ENCODE measurements at places on chromosomes 6 and 20.
A peak's percentile ranks its signal among the peaks of the same experiment; 100 is the strongest.

DNA sequence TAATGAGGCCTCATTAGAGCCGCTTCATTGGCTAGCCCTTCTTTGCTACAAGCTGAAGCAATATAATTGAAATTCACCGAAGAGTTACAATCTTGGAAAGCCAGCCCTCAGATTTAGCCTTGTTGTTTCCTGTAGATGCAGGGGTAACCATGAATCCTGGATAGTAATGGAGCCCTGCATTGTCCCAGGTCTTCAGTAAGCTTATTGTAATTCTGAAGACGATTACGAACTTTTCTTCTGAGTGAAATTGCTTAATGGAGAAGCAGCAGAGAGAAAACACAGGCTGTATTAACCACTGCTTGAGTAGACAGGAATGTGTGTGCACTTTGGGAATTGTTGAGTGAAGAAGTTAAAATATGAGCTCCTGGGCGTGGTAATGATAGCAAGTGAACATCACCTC is 26.3 kb upstream of the NAA20 start:
- DNase-seq = no peak

DNA sequence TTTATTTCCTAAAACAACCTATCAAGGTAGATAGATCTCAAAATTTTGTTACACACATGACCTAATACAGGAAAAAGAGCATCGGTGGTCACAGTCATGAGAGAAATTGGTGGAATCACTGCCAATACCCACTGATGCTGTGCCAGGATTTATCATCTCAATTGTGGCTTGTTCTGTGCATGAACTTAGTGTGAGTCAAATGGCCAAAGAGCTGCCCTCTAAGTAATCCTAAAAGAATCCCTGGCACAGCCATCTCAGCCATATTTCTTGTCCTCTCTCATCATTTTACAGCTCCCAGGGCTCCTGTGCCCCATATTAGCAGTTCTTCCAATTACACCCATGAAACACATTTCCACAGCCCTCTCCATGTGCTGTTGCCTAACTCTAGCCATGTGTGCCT is 6.1 kb downstream of the GSTA5 start:
- no peak for DNase-seq

- DNase-seq = no peak
Observed at GRCh38 chr20:50932691-50933280, 1.5 kb upstream of the ADNP start.

GRCh38 chr6:56730663-56731529 is 88.2 kb upstream of the DST start:
- no peak for DNase-seq

GRCh38 chr20:50551288-50551687 is 41.1 kb downstream of the PTPN1 start:
- no peak for DNase-seq

DNA sequence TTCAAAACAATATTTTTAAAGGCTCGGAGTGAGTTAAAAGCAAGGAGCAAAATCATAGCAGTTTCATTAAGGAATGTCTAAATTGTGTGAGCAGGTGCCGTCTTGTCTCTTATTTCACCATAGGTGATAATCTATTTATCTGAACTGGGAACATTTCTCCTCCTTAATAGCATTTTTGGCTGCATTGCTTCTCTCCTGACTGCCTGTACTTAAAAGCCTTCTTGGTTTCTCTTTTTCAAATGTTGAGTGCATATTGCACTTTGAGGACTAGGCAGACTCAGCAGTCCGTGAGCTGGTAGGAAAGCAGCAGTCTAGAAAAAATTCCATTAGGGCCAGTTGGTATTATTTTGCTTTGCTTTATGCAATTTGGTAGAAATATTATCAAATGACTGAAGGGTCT is 645.9 kb downstream of the GRIK2 start:
- peak; percentile 27 for DNase-seq

- no peak for DNase-seq
Observed at GRCh38 chr6:37287519-37288157, 29.7 kb upstream of the TMEM217 start.

- DNase-seq = no peak
Observed at GRCh38 chr6:42040856-42041480, 9.4 kb upstream of the TAF8 start.

DNA sequence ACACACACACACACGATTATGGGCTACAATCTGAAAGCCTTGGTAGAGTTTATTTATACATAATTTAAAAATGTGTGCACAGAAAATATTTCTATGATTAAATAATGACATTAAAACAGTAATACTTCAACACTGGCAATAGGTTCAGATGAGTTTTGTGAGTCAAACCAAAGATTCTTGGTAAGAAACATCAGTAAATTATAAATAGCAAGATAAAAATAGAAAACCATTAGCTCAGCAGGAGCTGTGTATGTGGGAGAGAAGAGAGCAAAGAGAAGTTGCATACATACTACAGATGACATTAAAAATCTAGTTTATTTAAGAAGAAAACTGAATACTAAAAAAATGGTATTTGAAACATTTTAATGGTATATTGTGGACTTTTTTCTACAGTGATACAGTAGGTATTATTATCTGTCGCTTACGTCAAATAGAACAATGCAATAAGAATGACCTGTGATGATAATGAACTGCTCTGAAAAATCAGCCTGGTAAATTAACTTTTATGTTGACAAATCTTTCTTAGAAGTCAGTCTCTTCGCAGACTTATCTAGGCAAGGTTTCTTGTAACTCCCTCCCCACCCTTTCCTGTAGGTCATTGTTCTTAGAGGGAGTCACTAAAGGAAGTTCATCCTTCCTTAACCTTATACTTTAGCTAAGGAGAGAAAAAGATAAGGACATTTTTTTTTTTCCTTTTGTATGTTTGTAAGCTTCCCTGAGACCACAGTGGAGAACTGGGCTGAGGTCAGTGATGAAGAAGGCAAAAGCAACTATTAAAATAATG is 149.3 kb downstream of the GJA1 start:
- DNase-seq = no peak

Measured in brain (organoid and tissue), 16 donors.